ENCODE measurements at places on chromosomes 7 and 10. TPM values are rescaled to one million over a fixed set of nuclear protein-coding genes. Genes with fewer than 3 reads are reported as not detected.

Gene HSPB1
- total RNA-seq = 96.7 TPM

Gene LRIT1
- not detected for total RNA-seq

Gene CALHM1
- total RNA-seq = not detected

Gene HTR5A
- not detected for total RNA-seq

Gene TRIM50
- total RNA-seq = not detected

Gene NUTM2B
- total RNA-seq = 0.37 TPM

Gene GPR15LG
- not detected for total RNA-seq

Gene ABCC2
- 0.70 TPM for total RNA-seq

Gene CXCL12
- total RNA-seq = not detected
